NCI-H187 treated with DMSO at 0.1 percent for 48 hours (cell line): ENCODE measurements at places on chromosomes 13 and 19.

GRCh38 chr13:58992478-58993042, 1171.2 kb downstream of the DIAPH3 start:
- no peak for DNase-seq

DNA sequence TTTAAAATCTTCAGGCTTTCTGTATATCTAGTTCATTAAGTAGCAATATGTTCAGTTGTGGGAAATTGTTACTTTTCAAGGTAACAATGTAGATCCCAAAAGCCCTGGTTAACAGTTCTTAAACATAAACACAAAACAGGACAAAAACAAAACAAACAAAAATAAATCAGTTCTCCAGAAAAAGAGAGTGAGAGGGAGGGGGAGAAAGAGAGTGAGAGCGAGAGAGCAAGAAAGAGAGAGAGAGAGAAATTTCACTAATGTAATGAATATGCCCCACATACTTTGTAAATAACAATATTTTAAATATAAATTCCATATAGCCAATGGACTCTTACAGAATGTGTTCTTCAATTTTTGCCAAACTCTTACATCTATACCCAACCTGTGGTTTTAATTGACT, 275.5 kb downstream of the GPC6 start:
- no peak for DNase-seq

GRCh38 chr19:28042516-28042915, 1170.4 kb downstream of the UQCRFS1 start:
- no peak for DNase-seq

DNA sequence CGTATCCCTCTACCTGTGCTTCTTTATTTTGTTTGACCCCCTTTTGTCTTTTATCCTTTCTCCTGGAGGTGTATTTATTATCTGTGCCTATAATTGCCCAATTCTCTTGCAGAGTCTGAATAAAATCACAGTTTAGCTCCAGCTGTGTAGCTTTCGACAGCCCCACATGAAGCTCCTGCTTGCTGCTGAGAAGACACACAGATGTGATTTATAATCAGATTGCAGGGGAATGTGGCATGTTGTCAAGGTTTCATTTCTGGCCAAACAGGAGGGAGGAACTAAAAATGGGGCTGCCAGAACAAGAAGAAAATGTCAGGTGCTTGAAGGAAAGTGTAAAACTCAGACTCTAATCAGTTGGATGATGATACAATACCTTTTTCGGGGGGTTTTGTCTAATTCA, 22.7 kb downstream of the CCNA1 start:
- DNase-seq: no peak

DNA sequence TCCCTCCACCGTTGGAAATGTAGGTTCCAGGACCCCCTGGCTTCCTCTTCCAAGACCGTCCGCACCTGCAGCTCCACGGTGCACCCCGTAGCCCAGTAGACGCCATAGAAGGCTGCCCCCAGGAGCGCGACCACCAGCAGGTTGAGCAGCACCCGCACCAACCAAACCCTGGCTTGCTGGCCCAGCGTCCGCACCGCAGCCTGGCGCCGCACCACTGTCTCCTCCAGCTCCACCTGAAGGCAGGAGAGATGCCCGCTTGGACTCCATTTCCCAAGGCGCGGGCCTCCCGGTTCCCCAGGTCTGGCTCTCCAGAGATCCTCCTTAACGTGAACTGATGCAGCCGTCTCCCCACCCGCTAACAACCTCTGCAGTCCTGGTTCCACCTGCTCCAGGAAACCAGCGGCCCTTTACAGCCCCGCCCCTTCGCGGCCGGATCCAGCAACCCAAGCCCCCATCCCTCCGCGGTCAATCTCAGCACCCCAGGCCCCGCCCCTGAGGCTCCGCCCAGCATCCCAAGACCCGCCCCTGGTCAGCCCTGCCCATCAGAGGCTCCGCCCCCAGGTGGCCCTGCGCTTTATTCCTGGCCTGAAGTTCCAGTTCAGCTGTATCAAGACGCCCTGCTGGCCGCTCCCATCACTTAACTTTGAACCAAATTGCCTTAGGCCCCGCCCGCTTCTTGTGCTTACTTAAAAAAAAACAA, 5.0 kb upstream of the LENG1 start:
- peak; percentile 33 for DNase-seq

DNA sequence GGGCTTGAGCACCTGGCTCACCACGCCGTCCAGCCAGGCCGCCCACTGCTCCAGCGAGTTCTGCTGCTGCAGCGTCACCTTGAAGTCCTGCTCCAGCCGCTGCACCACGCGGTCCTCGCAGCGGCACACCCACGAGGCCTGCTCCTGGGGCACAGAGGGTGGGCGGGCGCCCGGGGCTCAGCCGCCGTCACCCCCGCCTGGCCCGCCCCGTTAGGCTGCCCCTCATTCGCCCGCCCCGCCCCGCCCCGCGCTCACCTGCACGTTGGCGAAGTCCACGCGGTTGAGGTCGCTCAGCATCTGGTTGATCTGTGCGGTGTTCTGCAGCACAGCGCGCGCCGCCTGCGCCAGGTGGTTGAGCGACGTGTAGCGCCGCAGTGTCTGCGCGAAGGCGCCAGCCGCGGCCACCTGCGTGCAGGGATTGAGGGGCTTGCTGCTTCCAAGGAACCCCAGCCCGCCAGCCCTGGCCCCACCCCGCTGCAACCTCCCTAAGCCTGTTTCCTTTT, 11.3 kb downstream of the DCAF15 start:
- DNase-seq: no peak
